ENCODE measurements at places on chromosomes 6 and 20.

DNA sequence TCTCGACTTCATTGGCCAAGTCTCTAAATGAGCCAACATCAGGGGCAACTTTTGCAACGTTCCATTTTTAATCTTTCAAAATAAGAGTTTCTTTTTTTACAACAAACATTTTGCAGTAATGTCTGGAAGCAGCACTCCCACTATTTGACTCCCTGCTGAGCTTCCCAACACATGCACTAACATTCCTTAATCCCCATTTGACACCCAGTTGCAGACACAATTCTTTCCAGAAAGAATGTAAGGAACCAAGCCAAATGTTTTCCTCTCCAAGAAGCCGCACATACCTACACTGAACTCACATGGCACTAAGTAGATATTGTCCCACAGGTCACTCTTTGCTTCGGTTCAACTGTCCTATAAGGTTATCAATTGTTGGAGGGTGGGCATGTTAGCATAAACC is 165.6 kb downstream of the GRM1 start:
- DNase-seq: no peak

- DNase-seq: no peak
Measured at GRCh38 chr6:149895048-149895590, 2.8 kb downstream of the RAET1E start.

- DNase-seq: no peak
Measured at GRCh38 chr6:111730864-111731263, 125.2 kb upstream of the TRAF3IP2 start.

GRCh38 chr6:130303431-130303830 is 62.4 kb upstream of the TMEM200A start:
- no peak for DNase-seq

GRCh38 chr6:53437557-53438202 is 88.9 kb upstream of the ELOVL5 start:
- no peak for DNase-seq
